ENCODE measurements at places on chromosomes 3 and 15.

- DNase-seq = no peak
Observed at GRCh38 chr3:134362670-134363380, 11.4 kb downstream of the AMOTL2 start.

DNA sequence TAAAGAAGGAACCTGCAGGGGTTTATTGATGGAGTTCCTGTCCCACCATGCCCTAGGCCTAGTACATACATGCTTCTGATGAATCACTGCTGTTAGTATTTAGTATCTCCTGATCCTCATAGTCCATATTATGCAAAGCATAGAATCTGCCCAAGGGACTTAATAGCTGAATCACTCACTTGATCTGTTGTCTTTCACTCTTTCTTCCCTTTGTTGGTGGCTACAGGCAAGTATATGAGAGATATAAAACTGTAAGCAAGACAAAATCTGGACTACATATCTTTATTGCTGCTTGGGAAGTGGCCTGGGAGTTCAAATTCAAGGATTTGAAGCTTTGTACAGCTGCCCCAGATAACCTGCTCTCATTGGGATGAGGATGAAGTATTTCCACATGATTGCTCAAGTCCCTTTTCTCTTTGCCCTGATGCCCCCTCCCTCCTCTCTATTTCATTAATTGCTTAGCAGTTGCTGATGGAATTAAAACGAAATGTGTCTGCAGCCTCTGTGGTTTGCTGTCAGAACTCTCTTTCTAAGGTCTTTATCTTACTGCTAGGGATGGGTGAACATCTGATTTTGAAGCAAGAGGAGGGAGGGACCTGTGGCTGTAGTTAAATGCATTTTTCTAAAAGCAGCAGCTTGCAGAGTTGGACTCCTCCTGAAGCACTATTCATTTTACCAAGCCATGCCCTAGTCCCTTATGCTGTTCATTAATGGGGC lies 114.1 kb downstream of the ZNF609 start:
- peak; percentile 10 for DNase-seq

- DNase-seq = no peak
Observed at GRCh38 chr3:186515125-186515524, 29.1 kb downstream of the CRYGS start.

- DNase-seq = no peak
Observed at GRCh38 chr3:195542316-195542697, 818 bp downstream of the PPP1R2 start.

DNA sequence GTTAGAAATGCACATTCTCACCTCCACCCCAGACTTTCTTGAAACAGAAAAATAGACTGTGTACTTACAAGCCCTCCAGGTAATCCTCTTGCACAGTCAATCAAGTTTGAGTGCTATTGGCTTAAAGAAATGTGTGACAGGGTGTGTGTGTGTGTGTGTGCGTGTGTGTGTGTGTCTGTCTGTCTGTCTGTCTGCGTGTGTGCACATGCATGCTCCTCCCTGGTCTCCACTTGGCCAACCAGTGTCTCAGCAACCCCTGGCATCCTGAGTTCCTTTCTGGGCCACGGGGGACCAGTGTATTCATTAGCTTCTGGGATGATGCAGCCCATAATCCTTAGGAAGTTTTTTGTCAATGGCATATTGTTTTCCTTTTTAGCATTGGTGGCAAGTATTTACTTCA lies 128.8 kb upstream of the IL12A start:
- DNase-seq = no peak

DNA sequence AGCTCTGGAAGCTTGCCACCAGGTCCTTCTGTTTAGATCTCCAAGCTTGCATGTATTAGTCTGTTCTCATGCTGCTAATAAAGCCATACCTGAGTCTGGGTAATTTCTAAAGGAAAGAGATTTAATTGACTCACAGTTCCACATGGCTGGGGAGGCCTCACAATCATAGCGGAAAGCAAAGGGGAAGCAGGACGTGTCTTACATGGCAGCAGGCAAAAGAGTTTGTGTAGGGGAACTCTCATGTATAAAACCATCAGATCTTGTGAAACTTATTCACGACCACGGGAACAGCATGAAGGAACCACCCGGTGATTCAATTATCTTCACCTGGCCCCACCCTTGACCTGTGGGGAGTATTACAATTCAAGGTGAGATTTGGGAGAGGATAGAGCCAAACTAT lies 147.0 kb upstream of the PROK2 start:
- DNase-seq = no peak

- DNase-seq = no peak
Observed at GRCh38 chr15:40984964-40985363, 31.7 kb downstream of the CHAC1 start.
